Right cardiac atrium (tissue), 5 donors: ENCODE measurements at places on chromosomes 2 and 18.

DNA sequence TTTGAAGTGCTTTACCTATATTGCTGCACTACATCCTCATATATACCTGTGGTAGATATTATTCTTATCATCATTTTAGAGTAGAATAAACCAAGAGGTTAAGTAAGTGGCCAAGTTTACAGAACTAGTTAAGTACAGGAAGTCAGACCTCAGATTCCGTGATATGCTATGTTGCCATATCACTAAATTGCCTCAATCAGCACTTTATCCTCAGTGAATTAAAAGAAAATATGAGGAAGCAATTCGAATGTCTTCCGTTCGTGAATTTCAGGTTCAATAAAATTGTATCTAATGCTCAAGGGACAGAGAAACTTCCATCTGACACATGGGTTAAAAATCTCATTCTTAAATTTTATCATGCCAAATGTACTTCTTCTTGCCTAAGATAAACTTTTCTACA lies 848.6 kb downstream of the CPS1 start:
- DNase-seq = no peak

GRCh38 chr2:105287692-105288091 lies 41.8 kb downstream of the TGFBRAP1 start:
- DNase-seq = no peak

GRCh38 chr2:55175254-55176093 lies 56.6 kb downstream of the CLHC1 start:
- DNase-seq = no peak

GRCh38 chr2:14492920-14493503 lies 139.5 kb upstream of the LRATD1 start:
- DNase-seq = no peak

- DNase-seq = no peak
Measured at GRCh38 chr2:171595896-171596295, 73.6 kb downstream of the CYBRD1 start.
